ENCODE measurements at places on chromosomes 4 and X. TPM values are rescaled to one million over a fixed set of nuclear protein-coding genes. Genes with fewer than 3 reads are reported as not detected.

The SSX3 gene
- total RNA-seq, result not detected

The SSX4B gene
- not detected for total RNA-seq

- DNase-seq, result peak; percentile 84
Measured at GRCh38 chrX:101550362-101550750, at the start of gene ARMCX1. Gene ARMCX1, plus strand, starts transcription at chrX:101550547. Its CDS starts 2,384 bp downstream, at chrX:101552931.

GRCh38 chr4:3436798-3437581 lies 4.8 kb upstream of the HGFAC start:
- peak; percentile 83 for DNase-seq

DNA sequence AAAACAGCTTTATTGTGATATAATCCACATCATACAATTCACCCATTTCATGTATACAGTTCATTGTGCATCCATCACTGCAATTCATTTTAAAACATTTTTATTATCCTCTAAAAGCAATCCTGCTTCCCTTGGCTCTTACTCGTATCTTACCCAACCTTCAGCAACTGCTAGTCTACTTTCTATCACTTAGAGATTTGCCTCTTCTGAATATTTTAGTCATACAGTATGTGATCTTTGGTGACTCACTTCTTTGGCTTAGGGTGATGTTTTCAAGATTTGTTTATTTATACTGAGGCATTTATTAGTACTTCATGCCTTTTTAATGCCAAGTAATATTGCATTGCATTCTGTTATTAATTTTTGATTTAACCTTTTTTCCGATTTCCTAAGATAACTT lies 15.0 kb upstream of the MSMO1 start:
- peak; percentile 80 for DNase-seq

GRCh38 chr4:127988638-127989037 lies 23.4 kb downstream of the ABHD18 start:
- no peak for DNase-seq

- DNase-seq, result no peak
Measured at GRCh38 chr4:13547485-13548041, 3.3 kb upstream of the NKX3-2 start.

- DNase-seq, result no peak
Measured at GRCh38 chr4:139164731-139165130, 12.3 kb downstream of the ELF2 start.

DNA sequence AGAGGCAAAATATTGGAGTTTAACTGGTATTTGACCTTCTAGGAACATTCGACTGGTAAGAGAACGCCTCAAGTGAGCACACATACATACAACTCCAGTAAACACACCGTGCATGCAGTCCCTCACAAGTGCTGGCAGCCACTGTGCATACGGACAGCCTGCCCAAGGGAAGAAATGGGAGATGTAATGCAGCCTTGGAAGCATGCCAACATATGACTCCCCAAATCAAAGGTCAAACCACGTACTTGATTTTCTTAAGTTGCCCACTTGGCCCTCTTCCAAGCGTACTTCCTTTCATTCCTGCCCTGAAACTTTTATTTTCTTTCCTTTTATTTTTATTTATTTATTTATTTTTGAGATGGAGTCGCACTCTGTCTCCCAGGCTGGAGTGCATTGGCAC lies 206.6 kb downstream of the SPRY1 start:
- peak; percentile 14 for DNase-seq

DNA sequence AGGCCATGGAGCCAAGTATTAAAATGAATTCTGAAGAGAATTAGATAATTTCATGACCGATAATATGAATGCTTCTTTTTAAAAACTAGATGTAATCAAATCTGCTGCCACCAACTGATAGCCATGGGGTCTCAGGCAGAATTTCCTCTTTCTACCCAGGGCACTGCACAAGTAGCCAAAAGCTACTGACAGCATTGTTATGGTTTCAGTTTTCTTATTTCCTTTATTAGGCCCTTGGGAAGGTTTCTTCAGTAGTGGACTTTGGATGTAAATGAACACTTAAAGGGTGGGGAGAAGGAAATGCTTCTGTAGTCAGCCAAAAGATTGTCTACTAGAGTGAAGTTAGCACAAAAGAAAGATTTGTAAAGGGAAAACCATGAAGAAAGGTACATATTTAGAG lies 686.0 kb downstream of the ADGRL3 start:
- DNase-seq, result no peak

GRCh38 chr4:134727696-134728095 lies 526.1 kb upstream of the PABPC4L start:
- DNase-seq, result no peak

- no peak for DNase-seq
Measured at GRCh38 chr4:98110214-98110613, 33.1 kb downstream of the STPG2 start.

- DNase-seq, result no peak
Measured at GRCh38 chr4:93018243-93018642, 714.5 kb downstream of the GRID2 start.

DNA sequence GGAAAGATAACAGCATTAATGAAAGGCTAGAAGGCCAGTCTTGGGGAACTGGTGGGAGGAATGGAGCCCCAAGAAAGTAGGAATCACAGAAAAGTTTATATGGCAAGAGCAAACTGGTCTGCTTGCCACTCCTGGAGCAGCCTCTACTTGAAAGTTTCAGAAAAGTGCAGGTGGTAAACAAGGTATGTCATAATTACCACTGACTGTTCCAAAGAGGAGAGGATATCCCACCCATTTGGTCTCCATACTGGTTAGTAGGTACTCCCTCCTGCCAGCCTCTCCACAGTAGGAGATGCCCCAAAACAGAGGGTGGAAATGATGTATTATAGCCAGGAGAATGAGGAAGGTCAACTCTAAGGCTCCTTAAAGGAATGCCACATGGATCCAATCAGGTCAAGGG lies 145.1 kb downstream of the INPP4B start:
- no peak for DNase-seq

DNA sequence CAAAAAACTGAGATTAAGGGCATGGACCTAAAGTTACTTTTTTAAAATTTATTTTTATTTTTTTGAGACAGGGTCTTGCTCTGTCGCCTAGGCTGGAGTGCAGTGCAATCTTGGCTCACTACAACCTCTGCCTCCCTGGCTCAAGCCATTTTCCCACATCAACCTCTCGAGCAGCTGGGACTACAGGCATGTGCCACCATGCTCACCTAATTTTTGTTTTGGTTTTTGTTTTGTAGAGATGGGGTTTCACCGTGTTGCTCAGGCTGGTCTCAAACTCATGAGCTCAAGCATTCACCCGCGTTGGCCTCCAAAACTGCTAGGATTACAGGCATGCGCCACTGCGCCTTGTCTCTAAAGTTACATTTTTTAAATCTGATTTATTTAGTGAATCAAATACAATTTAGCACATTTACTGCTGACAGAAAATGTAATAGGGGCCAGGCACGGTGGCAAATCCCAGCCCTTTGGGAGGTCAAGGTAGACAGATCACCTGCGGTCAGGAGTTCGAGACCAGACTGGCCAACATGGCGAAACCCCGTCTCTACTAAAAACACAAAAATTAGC lies 38.3 kb downstream of the GUCY1A1 start:
- no peak for DNase-seq
